ENCODE measurements at places on chromosomes 2 and 18.

DNA sequence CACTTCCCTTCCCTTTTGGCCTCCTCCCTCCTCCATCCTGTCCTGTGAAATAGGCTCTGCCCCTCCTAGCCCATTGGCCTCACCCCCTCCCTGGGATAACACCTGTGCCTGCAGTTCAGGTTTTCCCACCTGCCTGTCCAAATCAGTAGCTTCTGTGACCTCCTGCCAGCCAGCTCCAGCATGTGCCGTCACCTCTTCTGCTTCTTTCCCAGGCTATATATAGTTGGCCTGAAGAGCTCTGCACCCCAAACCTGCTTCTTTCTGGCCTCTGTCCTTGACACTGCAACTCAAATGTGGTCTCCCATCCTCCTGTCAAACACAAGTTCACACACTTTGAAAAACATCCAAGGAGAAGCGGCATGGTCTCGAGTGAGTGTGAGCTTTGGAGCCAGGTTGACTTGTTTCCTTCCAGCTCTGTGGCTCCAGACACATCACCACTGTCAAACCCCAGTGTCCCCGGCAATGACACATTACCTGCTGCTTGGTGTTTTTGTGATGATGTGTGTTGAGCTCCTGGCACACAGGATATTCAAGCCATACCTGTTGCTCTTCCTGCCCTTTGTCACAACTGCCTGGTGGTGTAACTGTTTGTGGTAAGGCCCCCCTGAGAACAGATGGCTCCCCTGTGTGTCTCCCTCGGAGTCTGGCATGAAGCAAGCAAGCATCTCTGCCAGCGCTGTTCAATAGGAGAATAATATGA lies 143.6 kb upstream of the DAPL1 start:
- no peaks in the 10 kb centered on the region for H3K4me1 ChIP-seq
- H3K27ac ChIP-seq: no peak overlapping the region
- no peak for DNase-seq
- no peak overlapping the region for H3K4me3 ChIP-seq
- no peaks in the 10 kb centered on the region for H3K27me3 ChIP-seq

DNA sequence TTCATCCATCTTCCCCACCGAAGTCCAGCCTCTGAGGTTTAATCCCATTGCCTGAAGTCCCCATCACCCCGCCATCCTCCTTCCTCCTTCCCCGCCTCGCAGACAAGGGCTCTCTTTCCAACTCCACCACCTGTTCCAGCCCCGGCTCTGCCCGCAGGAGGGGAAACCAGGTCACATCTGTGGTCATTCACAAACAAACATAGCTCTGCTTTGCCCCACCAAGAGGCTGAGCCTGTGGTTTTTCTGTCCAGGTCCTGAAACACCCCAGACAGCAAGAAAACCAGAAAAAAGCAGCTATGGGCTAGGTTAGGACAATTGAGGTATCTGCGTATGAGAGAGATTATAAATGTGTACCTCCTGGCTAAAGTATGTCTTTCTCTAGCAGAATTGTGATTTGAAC lies 144.7 kb downstream of the GLI2 start:
- H3K27me3 ChIP-seq: no peaks in the 10 kb centered on the region
- H3K4me3 ChIP-seq: no peak overlapping the region
- no peaks in the 10 kb centered on the region for H3K36me3 ChIP-seq
- no peaks in the 10 kb centered on the region for H3K4me1 ChIP-seq

DNA sequence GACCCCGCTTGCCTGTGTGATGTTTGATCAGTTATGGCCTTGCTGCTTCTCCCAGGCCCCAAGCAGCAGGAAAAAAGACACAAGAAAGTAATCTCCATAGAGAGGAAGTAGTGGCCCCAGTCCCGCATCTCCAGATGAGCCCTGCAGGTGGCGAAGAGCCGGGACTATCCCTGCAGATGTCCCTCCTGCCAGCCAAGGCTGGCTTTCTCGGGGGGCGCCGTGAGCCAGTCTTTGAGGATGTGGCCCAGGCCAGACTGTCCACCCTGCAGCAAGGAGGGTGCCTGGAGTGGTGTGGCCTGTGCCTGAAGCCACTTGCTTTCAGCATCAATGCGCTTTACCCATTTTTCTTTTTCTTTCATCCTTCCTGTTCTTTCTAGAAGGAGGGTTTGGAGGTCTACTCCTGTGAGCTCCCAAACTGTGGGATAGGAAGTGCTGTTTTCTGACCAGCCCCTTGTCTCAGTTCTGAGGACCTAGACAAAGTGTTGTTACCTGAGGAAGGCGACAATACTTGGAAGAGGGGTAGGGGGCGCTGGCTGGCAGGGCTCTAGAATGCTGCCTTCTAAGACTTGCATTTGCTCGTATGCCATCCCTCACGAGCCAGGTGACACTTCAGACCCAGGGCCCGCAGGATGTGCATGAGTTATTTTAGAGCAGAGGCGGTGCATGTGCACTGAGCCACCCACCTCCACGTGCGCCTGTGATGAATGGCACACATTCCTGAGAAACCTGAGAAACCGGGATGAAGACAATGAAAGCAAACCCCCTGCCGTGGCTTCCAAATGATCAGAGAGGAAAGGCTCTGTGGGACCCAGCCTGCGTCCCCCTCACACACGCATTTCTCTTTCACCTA lies 255.8 kb downstream of the FBXO15 start:
- H3K27ac ChIP-seq: no peak overlapping the region
- DNase-seq: no peak
- H3K36me3 ChIP-seq: no peaks in the 10 kb centered on the region
- H3K4me3 ChIP-seq: no peak overlapping the region
- no peaks in the 10 kb centered on the region for H3K4me1 ChIP-seq
- no peaks in the 10 kb centered on the region for H3K27me3 ChIP-seq

DNA sequence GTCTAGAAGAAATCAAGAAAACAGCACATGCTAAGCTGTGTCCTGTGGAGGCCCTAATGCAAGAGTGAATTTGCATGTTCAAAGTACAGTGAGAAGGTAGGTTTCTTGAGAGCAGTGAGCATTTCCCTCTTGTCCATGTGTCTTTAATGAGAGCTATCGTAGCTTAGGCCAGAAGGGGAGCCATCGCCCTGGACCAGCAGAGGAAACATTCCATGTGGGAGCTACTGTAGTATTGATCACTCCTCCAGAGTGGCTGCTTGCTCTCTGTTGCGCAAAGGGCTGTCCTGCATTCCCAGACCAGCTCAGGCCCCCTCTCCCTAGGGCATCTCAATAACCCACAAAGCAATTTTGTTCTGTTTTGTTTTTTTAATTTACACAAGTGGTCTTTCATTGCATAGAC lies 950.1 kb downstream of the CNTNAP5 start:
- no peaks in the 10 kb centered on the region for H3K4me1 ChIP-seq
- no peaks in the 10 kb centered on the region for H3K36me3 ChIP-seq
- H3K4me3 ChIP-seq: no peak overlapping the region
- DNase-seq: no peak

DNA sequence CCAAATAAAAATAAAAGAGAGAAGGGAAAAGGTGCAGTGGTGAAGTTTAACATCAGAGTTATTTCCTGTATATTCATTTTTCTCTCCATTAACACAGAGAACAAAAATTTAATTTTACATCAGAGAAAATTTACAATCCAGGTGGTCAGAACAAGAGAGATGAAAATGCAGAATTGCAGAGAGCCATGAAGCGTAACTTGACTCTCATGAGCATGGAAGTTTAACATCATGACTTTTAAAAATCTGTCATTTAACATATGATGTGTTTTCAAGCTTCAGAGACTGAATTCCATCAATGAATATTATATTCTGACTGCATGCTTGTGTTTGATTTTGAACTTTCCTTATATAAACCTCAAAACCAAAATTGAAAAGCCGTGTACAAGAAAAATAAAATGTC lies 79.3 kb upstream of the ZNF397 start:
- H3K4me3 ChIP-seq: no peak overlapping the region
- H3K27me3 ChIP-seq: no peaks in the 10 kb centered on the region
- H3K4me1 ChIP-seq: peaks cover 10% of the 10 kb centered on the region
- H3K27ac ChIP-seq: no peak overlapping the region
- DNase-seq: no peak

- DNase-seq: no peak
- no peak overlapping the region for H3K27ac ChIP-seq
- H3K27me3 ChIP-seq: no peaks in the 10 kb centered on the region
- no peaks in the 10 kb centered on the region for H3K36me3 ChIP-seq
- H3K4me3 ChIP-seq: no peak overlapping the region
Observed at GRCh38 chr2:238975408-238975807, 127.5 kb downstream of the TWIST2 start.

GRCh38 chr2:54332386-54332785 lies 76.4 kb upstream of the TSPYL6 start:
- DNase-seq: no peak
- no peak overlapping the region for H3K4me3 ChIP-seq
- H3K27me3 ChIP-seq: peaks cover 8% of the 10 kb centered on the region
- peaks cover 12% of the 10 kb centered on the region for H3K4me1 ChIP-seq
- H3K27ac ChIP-seq: no peak overlapping the region
- no peaks in the 10 kb centered on the region for H3K36me3 ChIP-seq

DNA sequence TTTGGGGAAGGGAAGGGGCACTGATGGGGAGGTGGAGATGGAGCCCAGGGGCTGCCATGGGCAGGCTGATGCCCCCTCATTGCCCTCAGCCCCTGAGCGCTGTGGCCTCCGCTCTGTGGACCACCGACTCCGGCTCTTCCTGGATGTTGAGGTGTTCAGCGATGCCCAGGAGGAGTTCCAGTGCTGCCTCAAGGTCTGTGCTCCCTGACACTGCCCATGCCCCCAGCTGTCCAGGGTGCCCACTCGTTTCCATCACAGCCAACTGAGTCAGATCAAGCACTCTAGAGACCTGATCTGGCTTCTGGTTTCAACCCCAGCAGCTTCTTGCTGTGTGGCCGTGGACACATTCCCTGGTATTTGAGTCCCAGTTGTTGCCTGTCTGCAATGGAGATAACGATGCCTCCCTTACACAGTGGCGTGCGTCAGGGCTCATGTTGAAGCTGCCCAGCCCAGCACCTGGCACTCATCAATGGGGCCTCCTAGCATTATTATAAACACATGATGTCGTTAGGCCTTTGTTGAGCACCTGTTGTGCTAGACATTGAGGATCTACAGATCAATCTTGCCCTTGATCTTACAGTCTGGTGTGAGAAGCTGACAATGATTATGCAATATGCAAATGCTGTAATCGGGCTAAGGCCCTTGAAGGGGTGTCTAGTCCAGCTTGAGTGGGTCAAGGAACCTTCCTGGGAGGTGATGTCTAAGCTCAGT lies 14.4 kb downstream of the STK11IP start:
- H3K27me3 ChIP-seq: no peaks in the 10 kb centered on the region
- H3K36me3 ChIP-seq: peaks cover 6% of the 10 kb centered on the region
- H3K4me1 ChIP-seq: peaks cover 9% of the 10 kb centered on the region
- no peak overlapping the region for H3K27ac ChIP-seq

DNA sequence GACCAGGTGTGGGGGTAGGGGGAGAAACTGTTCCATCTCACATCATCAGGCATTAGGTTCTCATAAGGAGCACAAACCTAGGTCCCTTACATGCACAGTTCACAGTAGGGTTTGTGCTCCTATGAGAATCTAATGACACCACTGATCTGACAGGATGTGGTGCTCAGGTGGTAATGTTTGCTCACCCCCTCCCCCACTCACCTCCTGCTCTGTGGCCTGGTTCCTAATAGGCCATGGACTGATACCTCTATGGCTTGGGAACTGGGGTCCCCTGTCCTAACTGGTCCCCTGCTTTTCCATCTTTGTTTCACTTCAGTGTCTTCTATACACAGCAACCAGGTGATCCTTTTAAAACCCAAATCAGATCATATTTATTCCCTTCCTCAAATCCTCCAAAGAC lies 267.8 kb downstream of the TNS1 start:
- H3K4me3 ChIP-seq: no peak overlapping the region
- no peaks in the 10 kb centered on the region for H3K27me3 ChIP-seq
- DNase-seq: no peak
- H3K27ac ChIP-seq: no peak overlapping the region

DNA sequence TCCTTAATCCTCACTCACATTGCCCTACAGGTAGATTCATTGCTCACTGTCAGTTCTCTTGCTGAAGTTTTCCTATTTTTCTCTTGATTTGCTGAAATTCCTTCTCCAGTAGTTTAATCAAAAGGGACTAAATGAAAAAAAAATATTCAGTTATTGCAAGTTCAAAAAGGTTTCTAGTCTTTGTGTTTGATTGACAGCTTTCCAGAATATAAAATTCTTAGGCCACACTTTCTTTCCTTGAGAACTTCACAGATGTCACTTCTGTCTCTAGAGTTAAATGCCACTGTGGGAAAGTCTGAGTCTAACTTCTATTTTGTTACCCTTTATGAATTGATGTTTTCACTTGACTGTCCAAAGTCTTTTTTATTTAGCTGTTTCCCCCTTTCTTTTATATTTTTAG lies 25.7 kb downstream of the RRM2 start:
- no peaks in the 10 kb centered on the region for H3K27me3 ChIP-seq
- no peak overlapping the region for H3K4me3 ChIP-seq
- no peaks in the 10 kb centered on the region for H3K4me1 ChIP-seq
- no peaks in the 10 kb centered on the region for H3K36me3 ChIP-seq

DNA sequence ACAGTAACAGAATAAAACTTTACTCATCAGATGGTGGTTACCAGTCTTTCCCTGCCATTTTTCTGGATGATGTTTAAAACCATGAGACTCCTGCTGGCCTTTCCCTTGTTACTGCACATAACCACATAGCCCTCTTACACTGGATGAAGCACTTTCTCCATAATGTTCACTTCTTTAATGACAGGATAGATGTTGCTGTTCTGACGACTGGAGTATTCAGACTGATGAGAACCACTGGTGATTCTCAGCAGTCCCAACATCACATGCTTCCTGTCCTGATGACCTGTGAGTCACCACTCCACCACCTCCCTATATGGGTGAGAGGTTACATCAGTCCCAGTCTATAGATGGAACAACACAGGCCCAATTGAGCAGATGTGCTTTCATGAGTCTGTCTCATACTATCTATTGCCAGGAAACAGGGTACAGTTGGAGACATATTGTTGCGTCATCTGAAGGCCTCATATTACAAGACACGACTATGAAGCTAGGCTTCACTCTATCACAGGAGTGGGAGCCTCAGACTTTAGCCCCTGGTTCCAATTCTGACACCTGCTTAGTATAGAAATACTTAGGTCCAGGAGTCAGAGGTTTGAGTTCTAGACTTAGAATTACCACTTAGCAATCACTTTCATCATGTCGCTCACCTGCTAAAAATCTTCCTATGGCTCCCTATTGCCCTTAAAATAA lies 145.7 kb upstream of the KLF7 start:
- no peak overlapping the region for H3K27ac ChIP-seq
- no peaks in the 10 kb centered on the region for H3K36me3 ChIP-seq
- H3K4me3 ChIP-seq: no peak overlapping the region
- H3K4me1 ChIP-seq: peaks cover 7% of the 10 kb centered on the region

- no peak overlapping the region for H3K4me3 ChIP-seq
- H3K36me3 ChIP-seq: no peaks in the 10 kb centered on the region
- no peak for DNase-seq
- H3K27me3 ChIP-seq: no peaks in the 10 kb centered on the region
- no peaks in the 10 kb centered on the region for H3K4me1 ChIP-seq
- no peak overlapping the region for H3K27ac ChIP-seq
Observed at GRCh38 chr2:156164091-156164720, 168.3 kb downstream of the NR4A2 start.

- no peak overlapping the region for H3K4me3 ChIP-seq
- H3K27me3 ChIP-seq: no peaks in the 10 kb centered on the region
Observed at GRCh38 chr2:56107502-56108220, 76.1 kb upstream of the CCDC85A start.

Measured in CD8-positive, alpha-beta memory T cell (primary cell).